Dermis microvascular lymphatic vessel endothelial cell (primary cell): ENCODE measurements at places on chromosomes 3 and 15. TPM values are rescaled to one million over a fixed set of nuclear protein-coding genes. Genes with fewer than 3 reads are reported as not detected.

- peak; percentile 63 for DNase-seq
Measured at GRCh38 chr3:115040673-115041286, 106.3 kb downstream of the ZBTB20 start.

DNA sequence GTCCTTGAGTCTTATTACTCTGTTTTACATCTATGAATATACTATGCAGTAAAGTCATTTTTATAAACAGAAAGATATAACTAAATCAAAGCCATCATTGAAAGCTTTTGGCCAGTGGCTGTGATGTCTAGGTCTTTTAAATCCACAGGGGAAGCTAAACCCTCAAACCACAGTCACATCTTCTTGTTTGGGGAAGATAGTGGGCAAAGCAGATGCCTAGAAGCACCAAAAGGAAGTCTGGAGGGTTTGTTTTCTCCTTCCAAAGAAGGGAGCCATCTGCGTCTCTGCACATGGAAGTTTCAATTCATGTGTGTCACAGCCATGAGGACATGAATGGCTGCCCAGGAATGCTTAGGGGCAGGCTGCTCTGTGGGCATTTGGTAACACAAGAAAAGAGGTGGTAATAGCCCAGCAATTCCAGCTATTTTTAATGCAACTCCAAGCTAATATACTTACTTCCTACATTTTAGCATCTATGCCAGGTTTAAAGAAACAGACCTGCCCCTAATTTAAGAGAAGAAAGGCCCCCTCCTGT, 322.2 kb downstream of the SLC9A9 start:
- no peak for DNase-seq

DNA sequence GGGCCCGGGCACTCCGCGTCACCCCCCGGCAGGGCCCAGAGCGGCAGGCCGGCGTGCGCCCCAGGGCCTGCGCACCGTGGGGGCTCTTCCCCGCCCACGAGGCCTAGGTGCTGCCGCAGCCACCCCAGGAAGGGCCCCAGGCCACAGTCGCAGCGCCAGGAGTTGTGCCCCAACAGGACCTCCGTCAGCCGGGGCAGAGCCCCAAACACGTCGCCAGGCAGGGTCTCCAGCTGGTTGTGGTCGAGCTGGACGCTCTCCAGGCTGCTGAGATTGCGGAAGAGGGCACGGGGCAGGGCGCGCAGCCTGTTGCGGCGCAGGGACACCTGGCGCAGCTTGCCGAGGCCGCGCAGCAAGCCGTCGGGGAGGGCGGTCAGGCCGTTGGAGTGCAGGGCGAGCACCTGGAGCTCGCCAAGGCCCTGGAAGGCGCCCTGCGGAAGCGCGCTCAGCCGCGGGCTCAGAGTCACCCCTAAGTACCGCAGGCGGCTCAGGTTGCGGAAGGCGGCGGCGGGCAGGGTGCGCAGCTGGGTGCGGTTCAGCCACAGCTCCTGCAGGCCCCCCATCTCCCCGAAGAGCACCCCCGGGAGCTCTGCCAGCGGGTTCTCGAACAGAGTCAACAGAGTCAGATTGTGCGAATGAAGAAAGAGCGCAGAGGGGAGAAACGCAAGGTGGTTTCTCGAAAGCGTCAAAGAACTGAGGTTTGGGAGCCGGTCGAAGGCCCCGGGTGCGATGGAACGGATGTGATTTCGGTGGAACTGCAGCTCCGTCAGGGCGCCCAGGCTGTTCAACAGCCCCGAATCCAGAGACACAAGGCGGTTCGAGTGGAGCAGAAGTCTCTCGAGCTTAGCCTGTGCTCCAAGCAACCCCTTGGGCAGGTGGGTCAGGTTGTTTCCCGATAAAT, 2.0 kb downstream of the GP5 start:
- no peak for DNase-seq

DNA sequence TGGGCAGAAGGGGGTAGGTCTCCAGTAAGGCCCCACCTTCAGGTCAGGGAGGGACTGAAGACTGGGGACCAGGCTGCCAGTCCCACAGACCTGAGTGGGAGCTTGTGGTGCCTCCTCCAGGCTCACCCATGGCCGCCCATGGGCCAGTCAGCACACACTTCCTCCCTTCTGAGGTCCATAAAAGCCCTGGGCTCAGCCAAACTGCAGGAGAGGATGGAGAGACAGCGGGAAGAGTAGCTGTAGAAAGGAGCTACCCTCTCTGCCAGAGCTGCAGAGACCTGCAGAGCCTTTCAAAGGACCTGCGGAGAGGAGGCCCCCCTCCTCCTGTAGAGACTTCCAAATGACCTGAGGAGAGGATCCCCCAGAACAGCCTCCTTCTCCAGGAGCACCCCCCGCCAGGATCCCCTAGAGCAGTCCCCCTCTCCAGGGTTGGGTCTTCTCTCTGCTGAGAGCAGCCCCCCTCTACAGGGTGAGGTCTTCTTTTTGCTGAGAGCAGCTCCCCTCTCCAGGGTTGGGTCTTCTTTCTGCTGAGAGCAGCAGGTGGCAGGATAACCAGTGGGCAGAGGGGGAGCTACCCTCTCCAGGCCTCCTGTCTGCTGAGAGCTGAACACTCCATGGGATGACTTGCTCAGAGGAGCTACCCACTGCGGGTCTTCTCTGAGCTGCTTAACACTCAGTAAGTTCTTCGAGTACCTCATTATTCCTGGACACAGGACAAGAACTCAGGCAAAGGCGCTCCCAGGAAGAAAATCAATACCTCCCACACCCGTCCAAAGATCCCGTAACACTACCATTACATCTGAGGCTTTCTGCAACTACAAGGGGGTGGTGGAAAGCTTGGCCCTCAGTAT, 5.0 kb upstream of the SKIC8 start:
- no peak for DNase-seq

- DNase-seq = no peak
Measured at GRCh38 chr3:135084405-135084804, 289.3 kb downstream of the EPHB1 start.

DNA sequence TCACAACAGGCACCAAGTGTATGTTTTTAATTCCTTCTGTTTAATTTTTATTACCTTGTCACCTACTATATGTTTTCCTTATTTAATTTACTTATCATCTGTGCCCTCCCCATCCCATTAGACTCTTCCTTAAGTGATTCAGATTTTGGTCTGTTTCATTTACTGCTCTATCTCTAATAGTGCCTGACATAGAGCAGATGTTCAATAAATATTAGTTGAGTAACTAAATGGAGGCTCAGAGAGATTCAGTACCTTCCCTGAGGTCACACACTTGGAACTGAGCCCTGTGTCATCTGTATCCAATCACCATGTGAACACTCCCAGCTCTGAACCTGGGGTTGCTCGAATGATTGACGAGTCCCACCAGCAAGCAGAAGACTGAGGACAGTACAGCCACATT, 318.1 kb upstream of the WNT5A start:
- no peak for DNase-seq

DNA sequence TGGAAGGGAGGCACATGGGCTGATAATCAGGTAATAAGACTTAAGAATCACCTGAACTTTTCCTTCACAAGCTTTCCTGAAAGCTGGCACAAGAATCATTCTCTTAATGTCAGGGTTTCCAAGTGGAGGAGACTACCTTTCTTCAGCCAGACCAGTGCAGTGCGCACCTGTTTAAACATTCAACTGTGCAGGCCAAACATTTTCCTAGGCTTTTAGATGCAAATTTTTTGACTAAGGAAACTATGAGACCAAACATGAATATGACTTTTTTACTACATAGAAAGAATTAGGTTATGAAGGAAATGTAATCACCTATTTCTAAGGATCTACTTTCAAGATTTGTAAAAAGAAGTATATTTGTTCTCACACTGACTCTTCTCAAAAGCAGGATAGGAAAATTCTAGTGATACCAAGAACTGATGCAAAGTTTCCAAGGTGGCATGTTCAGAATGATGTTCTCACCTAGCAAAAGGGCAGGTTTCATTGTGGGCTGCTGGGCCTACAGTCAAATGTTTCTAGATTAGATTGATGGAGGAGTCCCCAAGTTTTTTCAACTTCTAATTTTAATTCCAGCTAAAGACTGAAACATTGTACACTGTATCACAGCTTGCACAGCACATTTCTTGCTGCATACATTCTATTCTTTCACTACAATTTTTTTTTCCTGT, 339.1 kb downstream of the TIGIT start:
- no peak for DNase-seq

- no peak for DNase-seq
Measured at GRCh38 chr3:114584734-114585371, 291.0 kb downstream of the TIGIT start.

DNA sequence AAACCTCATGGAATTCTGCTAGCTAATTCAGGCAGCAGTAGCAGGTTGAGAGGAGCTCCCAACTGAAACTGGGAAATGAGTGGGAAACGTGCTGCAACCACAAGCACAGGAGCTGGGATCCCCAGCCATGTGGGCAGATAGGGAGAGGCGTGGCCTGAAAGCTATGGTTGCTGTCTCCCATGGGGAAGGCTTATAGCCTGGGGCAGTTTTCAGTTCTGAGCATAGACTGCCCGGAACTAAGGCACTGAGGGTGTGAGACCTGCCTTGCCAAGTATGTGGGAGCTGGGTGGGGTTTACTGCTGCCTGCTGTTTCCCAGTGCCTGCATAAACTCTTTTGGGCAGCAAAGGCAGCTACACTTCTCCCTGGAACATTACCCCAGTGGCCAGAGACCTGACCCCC, 229.5 kb downstream of the TUSC7 start:
- DNase-seq = no peak

DNA sequence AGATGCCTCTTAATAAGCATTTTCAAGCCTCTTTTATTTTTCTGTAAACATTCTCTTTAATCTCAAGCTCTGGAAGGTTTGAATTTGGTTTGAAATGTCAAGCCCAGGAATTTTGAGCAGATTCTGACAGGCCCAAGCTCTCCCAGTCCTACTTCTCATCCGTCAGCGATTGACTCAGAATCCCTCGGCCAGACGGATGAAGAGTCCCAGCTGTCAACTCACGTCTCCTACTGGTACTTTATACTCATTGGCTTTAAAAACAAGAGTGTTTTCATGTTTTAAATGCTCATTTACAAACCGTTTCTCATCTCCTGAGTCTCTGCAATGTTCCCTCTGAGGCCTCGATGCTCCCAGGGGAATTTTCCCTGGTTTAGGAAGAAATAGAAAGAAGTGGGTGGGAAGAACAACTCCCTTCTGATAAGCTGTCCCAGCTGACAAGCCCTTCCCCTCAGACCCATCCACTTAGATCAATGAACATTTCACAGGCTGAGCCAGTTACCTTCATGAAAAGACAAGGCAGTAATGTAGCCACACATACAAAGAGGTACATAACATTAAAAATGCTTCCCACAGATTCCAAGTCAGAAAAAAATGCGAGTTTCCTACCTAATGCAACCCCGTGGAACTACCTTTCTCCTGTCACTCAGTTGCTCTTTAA, 478.2 kb upstream of the DPH6 start:
- no peak for DNase-seq

DNA sequence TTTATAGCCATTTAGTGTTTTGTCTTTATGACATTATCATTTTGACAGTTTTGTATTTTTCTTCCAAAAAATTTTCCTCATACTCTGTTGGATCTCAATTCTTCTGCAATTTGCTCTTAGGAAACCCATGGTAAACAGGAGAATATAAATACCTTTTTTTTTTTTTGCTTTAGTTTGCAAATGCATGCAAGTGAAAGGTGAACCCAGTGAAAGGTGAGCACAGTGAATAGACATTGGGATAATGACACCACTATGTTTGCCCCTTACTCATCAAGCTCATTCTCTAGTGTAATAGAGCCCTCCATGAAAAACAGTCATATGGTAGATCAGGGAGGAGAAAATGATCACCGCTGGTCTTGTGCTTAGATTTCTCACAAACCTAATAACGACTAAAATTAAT, 59.0 kb upstream of the TRPC1 start:
- DNase-seq = no peak

DNA sequence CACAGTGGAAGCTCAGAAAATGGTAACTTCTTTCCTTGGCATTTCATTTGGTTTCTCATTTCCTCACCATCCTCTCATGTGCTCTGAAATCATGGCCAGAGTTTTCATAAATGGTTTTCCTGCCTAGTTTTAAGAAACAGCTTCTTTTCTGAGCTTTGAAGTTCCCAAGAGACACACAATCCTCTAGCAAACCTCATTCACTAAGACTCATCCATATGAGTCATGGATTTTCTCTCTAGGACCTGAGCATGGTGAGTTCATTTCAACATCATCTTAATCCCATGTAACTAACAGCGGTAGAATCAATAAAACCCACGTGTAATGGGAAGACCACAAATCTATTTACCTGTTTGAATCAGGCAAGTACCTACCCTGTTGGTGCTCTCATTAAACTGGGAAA, 274.5 kb upstream of the LRTM1 start:
- DNase-seq = no peak

- DNase-seq = no peak
Measured at GRCh38 chr3:66367979-66368378, 132.8 kb downstream of the LRIG1 start.

DNA sequence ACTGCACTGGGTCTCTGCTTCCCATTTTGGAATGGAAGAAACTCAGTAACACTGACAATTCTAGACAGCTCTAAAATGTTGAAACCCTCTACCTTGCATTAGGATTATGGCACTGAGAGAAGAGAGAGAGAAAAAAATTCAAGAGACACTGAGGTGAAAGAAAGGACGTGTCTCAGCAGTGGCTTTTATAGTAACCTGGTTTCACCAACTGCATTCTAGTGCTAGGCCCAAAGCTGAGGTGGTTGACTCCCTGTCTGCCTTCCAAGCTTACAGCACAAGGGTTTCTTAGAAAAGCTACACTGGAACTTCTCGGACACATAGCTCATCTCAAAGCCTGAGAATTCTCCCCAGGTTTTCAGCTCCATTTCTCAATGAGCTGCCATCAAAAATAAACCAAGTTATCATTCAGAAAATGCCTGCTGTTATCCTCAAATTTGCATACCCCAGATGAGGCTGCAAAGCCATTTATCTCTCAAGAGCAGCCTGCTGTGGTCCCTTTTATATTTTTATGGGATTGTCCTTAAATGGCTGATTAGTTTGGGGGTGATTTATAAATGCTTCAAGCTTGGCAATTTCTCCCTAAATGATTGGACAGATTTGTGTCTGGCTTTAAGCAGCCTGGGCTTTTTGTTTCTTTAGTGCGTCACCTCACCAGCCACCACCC, 279.9 kb downstream of the EBLN2 start:
- no peak for DNase-seq

GRCh38 chr15:51830276-51830806, 888 bp downstream of the TMOD3 start:
- DNase-seq = no peak

- no peak for DNase-seq
Measured at GRCh38 chr3:178300441-178300959, 235.7 kb upstream of the KCNMB2 start.

GRCh38 chr15:38930851-38931572, 366.4 kb upstream of the RASGRP1 start:
- DNase-seq = no peak

TMCO5A gene
- not detected in 2 replicates for total RNA-seq

SPATA12 gene
- total RNA-seq = 0.25 and 0.39 TPM in 2 replicates

CLDN18 gene
- total RNA-seq = not detected in 2 replicates
